ENCODE measurements at places on chromosomes 1 and 21.

GRCh38 chr1:214255509-214255908 lies 25.4 kb upstream of the SMYD2 start:
- no peak for DNase-seq

DNA sequence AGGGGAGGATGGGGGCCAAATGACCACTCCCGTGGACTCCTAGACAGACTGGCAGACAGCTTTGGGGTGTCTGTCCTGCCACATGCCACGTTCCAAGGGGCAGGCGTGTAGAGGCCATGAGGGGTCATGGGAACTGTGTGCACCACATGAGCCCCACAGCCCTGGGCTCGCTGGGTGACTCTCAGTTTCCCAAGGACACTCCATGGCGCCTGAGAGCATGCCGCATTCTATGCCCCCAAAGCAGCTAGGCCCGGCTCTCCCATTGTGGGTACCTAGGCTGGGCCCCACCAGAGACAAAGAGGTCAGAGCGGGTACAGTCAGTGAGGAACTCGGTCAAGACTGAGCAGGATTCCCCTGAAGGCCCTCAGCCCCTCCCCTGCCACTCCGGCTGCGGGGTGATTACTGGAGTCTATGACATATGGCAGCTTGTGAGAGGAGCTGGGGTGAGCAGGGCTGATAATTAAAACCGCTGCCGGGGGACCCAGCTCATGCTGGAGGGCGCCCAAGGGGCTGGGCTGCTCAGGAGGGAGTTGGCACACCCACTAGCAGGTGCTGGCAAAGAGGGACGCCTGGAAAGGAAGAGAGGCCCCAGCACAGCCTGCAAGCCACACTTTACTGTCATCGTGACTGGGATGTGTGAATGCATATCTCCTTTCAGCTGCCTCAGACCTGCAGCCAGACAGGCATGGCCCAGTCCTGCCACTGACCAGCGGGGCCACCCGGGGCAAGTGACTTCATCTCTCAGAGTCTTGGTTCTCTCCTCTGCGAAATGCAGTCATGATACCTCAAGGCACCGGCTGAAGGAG lies 8.4 kb downstream of the LRP8 start:
- DNase-seq, result peak; percentile 40

DNA sequence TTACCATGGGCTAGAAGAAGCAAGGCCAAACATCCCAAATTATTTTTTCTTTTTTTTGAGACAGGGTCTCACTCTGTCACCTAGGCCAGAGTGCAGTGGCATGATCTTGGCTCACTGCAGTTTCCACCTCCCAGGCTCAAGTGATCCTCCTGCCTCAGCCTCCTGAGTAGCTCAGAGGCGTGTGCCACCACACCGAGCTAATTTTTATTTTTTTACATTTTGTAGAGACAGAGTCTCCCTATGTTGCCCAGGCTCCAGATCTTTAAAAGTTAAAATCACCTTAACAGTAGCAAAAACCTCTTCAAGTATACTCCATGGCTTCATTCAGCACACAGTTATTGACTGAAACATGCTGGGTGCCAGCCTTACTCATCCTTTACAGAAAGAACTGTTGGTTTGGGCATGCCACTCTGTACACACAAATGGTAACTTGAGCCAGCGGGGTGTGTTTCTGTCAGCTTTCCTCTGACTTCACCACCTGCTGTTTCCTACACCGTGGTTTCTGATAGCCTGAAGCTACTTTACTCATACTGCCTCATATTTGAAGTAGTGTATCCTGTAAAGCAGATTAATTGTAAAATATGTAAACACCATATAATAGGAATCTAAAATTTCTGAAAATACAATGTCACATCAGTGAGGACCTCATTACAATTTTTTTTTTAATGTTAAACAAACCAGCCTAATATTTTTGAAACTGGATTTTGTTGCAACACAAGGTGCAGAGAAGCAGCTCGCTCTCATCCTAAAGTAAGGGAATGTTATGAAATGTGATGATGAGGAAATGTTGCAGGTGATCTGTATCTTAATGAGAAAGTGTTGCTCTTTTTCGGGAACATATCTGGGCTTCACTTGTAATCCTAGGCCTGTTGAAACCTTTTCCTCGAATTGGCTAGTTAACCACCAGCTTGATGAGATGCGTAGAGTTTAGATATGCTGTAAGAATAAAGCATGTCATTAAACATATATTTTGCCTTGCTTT lies 113.9 kb downstream of the ATP5PO start:
- DNase-seq, result peak; percentile 93

DNA sequence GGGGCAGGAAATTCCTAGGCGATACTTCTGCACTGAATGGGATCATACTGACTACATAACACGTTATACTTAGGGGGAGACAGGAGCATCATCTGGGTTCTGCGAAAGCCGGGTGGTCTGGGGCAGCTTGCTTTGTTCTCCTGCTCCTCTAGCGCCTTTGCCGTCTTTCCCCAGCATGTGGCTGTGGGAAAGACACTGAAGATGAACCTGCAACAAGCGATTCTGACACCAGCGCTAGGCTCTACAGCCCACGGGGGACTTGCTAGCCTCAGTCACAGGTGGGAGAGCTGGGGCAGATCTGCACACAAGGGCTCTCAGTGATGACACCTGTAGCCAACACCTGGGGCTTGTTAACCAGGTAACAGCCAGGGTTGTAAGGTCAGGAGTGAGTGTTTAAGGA lies 51.8 kb downstream of the CD46 start:
- no peak for DNase-seq

DNA sequence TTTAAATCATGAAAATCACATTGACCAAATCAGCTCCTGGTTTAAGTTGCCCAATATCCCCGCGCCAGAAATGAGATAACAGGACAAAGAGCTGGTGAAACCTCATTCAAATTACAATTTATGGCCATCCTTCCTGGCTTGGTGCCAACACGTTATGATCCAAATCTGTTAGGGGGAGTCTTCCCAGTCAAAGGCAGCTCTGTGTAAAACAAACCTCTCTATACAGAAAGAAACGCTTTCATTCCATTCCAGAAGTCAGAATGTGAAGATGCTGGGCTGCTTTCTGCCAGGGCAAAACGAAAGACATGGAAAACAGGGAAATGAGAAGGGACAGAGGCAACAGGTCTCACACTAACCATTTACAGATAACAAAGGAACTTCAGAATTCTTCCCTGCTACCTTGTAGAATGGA lies 53.5 kb upstream of the TIAM1 start:
- DNase-seq, result no peak

- peak; percentile 70 for DNase-seq
Measured at GRCh38 chr1:66533804-66534740, at the start of gene SGIP1. TSS of gene SGIP1 (plus strand) at chr1:66534153. CDS start at chr1:66534359, 206 bp downstream.

DNA sequence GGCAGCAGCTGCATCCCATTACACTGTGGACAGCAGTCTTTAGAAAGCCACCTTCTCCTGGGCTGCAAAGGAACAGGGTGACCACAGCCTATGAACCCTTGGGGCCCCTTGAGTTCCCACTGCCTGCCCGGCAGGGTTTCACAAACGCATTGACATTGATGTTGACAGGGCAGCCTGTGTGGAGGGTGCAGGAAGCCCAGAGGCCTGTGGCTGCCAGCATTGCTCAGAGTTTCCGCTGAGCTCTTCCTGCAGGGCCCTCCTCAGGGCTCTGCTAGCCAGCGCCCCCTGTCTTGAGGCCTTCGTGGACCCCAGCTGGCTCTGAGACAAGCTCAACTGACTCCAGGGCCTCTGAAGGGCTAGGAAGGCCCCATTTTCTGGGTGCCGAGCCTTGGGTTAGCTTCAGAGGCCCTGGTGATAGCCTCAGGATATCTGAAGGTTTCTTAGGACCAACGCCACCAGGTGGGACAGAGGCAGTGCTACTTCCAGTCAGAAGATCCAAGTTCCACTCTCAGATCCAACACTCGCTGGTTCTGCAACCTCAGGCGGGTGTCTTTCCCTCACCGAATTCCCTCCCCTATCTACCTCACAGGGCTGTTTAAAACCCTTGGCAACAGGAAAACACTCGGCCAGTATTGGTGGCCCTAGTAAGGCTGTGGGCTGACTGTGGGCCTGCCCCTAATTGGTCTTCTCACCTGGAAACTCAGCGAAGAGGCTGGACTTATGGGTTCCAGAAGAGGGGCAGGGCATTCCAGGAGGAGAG lies 27.2 kb upstream of the EPS8L3 start:
- DNase-seq, result no peak

GRCh38 chr21:35511696-35512162 lies 462.6 kb upstream of the RUNX1 start:
- DNase-seq, result no peak

DNA sequence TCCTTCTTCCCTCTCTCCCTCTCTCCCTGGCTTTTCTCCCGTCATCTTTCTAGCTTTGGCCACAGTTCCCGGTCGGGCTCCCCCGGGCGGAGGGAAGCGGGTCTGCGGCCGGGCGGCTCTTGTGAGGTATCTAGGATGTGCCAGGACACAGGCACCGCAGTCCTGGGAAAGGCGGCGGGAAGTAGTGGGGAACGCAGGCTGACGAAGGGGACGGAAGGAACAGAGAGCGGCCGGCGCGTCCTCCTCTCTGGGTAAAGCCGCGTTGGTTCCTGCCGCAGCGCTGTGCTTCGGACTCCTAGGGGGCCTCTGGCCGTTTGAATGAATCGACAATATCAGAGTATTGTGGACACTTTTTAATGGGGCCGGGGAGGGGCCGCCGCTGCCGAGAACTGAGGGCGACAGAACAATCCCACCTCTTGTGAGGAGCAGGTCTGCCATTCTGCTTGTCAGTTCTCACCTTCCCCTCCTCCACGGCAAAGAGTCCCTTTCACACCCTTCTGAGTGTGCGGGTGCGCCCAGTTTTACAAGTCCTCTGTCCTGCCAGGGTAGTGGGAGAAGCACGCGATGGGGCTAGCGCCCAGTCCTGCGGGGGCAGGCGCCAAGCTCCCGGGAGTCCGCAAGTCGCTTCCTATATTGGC lies 1.2 kb upstream of the LHX9 start:
- peak; percentile 57 for DNase-seq

- DNase-seq, result no peak
Measured at GRCh38 chr1:227465256-227465655, 98.1 kb upstream of the ZNF678 start.

GRCh38 chr1:63746129-63746864 lies 27.5 kb upstream of the ROR1 start:
- DNase-seq, result no peak

DNA sequence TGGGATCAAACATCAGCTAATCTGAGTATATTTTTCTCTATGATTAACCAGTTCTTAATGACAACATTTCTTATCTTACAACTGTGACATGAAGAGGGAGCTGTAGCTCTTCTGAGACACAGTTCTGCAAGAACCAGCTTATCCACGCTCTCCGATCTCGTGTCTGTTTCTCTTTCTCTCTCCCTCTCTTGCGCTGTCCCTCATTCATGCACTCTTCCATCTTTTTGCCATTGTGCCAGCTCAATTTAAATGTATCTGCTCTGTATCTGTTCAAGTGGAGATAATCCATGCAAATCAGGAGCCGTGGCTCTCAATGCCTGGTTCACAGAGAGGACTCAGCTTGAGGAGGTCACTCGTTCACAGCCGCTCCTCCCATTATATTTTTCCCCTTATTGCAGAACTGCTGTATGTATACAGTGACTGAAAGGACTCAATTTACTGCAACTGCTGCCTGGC lies 494.7 kb upstream of the ADGRL2 start:
- peak; percentile 81 for DNase-seq

- DNase-seq, result no peak
Measured at GRCh38 chr1:34278211-34278610, 101.5 kb downstream of the C1orf94 start.
